ENCODE measurements at places on chromosomes 5 and 9.

DNA sequence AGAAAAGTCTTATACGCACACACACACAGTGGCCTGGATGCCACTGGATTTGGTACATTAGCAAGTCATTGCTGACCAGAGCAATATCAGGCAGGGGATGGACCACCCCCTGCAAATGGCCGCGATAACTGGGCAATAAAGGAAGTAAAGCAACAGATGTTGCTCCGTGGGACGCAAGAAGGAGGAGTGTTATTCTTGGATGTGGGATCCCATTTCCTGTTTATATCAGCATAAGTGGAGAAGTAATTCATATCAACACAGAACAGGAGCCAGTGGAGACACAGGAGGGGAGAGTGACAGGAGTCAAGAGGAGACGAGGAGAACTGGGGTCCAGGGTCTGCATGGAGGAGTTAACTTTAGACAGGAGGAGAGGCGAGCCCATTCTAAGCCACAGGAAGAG lies 18.4 kb downstream of the RUFY1 start:
- no peak for DNase-seq

GRCh38 chr9:110186254-110186653 lies 21.7 kb downstream of the C9orf152 start:
- no peak for DNase-seq

GRCh38 chr5:33611877-33612276 lies 171.1 kb downstream of the TARS1 start:
- DNase-seq = no peak

DNA sequence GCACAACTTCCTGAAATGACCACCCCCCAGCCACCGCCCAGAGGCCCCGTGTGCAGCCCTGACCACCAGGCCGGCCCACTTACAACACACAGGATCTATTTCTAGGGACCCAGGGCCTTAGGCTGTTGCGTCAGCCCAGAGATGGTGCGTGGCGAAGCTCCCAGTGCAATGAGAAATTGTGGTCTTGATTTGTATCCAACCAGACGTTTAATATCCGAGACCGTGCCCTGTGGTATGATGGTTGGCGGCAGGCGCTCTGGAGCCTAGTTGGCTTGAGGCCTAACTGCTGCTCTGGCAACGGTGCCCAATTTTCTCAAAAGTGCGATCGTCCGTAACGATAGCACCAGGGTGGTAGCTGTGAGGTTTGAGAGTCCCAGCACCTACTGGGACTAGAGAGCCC lies 32.6 kb upstream of the SLC6A19 start:
- no peak for DNase-seq

GRCh38 chr9:133995012-133995896 lies 3.1 kb upstream of the VAV2 start:
- DNase-seq = no peak

- no peak for DNase-seq
Observed at GRCh38 chr5:45686620-45687019, 9.6 kb downstream of the HCN1 start.

- DNase-seq = no peak
Observed at GRCh38 chr9:14350754-14351153, 36.8 kb upstream of the NFIB start.

DNA sequence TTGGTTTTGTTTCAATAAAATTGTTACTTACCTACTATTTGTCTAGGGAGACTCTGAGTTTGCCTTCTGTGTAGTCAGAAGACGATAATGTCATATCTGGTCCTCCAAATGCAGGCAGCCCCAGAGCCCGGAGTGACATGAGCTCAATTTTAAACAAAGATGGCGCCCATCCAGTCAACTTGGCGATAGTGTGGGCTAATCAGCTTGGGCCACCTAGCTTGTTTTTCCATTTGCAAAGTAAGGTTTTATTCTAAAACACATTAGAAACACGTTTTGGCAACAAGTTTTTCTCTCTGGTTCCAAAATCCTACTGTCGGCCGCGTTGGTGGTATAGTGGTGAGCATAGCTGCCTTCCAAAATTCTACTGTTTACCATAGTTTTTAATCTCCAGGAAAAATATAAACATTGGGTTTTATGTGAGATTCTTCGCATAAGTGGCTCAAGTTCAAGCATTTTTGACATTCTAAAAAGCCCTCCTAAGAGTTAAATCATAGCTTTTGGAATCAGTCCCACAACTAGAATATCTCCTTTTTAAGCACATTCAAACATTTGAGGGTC lies 13.2 kb downstream of the TSC1 start:
- DNase-seq = no peak

DNA sequence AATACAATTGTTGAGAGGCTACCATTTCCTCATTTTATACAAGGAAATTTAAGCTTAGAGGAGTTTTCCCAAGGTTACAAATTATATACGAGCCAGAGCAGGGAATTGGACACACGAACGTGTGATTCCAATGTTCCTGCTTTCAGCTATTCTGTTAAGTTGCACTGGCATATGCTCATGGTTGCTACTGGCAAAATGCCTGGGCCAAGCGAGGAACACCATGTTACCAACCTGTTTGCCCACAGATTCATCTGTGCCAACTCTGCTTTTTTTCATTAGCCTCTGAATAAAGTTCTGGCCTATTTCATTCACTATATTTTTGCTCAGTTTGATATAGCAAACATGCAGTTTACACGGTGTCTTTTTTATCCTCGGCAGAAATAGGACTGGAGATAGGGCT lies 5.1 kb upstream of the C5orf46 start:
- no peak for DNase-seq

DNA sequence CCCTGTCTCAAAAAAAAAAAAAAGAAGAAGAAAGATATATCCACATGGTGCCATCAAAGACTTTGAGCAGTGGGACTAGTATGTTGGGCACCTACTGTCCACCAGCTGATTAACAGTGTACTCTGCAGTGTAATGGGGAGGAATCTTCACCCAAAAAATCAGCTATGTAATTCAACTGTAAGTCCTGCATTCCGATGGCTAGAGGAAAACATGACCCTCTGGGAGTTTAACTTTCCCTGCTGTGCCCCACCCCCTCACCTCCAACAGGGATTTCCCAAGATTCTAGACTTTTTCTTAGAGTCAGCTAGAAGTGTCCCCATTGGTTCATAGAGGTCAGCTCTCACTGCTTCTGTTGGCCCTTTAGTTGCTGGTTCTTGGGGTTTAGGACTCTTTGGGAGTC lies 221.2 kb upstream of the CLINT1 start:
- no peak for DNase-seq

GRCh38 chr5:2905741-2906140 lies 154.3 kb upstream of the IRX2 start:
- no peak for DNase-seq

GRCh38 chr5:147753765-147754164 lies 28.8 kb downstream of the JAKMIP2 start:
- DNase-seq = no peak

DNA sequence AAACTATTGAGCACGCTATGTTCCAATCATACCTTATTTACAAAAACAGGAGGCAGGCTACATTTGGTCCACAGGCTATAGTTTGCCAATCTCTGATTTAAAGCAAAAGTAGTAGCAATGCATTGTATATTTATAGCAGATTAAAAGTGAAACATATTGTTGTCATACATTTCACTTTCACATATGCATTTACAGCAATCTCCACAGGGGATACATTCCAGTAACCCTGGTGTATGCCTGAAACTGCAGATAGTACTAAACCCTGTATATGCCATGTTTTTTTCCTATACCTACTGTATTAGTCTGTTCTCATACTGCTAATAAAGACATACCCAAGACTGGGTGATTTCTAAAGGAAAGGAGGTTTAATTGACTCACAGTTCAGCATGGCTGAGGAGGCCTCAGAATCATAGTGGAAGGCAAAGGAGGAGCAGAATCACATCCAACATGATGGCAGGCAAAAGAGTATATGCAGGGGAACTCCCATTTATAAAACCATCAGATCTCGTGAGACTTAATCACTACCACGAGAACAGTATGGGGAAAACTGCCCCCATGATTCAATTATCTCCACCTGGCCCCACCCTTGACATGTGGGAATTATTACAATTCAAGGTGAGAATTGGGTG lies 5.9 kb upstream of the CSF1R start:
- no peak for DNase-seq

- no peak for DNase-seq
Observed at GRCh38 chr9:137799630-137799983, 78.0 kb upstream of the CACNA1B start.

DNA sequence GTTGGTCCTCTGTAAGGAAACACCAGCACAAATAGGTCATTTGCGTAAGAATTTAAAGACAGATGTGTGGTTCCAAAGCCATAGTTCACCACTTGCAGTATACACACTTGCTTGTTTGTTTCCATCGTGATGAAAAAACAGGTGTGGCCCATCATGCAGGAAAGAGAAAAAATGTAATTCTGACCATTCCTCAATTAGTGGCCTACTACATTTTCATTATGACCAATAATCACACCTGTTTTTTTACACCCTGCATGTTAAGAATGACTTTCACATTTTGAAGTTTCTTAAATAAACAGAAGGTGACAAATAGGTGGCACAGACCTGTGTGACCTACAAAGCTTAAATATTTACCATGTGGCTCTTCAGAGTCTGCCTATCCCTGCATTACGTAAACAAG lies 2.2 kb upstream of the ICE1 start:
- DNase-seq = no peak

GRCh38 chr9:135048046-135048757 lies 39.3 kb upstream of the OLFM1 start:
- DNase-seq = no peak

GRCh38 chr9:127812936-127813675 lies 10.4 kb downstream of the FPGS start:
- no peak for DNase-seq

- DNase-seq = no peak
Observed at GRCh38 chr9:108708448-108708847, 147.3 kb downstream of the ACTL7B start.
